ENCODE measurements at places on chromosomes 7 and 10. TPM values are rescaled to one million over a fixed set of nuclear protein-coding genes. Genes with fewer than 3 reads are reported as not detected.

DNA sequence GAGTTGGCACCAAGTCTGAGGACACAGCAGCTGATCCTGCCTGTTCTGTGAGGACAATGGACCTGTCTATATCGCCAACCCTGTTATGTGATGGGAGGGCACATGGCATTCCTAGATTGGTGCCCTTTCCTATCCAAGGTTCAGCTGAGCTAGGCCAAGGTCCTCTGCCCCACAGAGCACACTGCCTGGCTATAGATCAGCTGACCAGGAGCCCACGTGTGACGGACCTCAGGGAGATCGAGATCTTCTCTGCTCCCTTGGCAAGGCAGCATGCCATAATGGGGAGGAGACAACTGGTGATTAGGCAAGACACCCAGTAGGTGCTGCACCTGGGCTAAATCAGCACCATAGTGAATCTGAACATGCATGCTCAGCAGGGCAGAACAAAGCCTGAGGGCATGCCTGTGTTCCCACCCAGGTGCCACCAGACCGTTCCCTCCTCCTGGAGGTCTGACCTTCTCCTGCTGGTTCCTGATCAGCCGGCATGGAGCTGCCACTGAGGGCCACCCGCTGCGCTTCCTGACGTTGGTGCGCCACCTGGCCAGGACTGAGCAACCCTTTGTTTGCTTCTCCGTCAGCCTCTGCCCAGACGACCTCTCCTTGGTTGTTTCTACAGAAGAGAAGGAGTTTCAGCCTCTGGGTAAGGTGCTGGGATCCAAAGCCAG, 93.7 kb downstream of the WDFY4 start:
- DNase-seq: no peak

DNA sequence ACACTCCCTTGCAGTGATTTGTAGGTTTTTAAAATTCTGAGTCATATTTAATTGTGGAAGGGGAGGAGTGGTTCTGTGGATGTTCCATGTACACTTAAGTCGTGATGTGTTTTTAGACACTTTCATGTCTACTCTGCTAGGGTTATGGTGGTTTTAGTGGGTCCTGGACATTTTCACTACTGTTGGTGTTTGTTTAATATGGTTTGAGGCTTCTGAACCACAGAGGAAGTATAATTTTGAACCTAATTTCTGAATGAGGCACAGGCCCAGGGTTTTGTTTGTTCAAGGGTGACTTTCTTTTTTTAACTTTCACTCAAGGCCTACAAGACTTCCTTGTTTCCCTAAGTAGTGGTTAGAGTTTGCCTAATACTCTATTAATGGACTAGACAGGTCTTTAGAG, 13.3 kb downstream of the SLC26A5 start:
- no peak for DNase-seq

GRCh38 chr7:50069613-50070012, 23.4 kb downstream of the ZPBP start:
- DNase-seq: no peak

GRCh38 chr7:29204491-29205272, 10.1 kb downstream of the CHN2 start:
- no peak for DNase-seq

LIPJ gene
- not detected for total RNA-seq

DNA sequence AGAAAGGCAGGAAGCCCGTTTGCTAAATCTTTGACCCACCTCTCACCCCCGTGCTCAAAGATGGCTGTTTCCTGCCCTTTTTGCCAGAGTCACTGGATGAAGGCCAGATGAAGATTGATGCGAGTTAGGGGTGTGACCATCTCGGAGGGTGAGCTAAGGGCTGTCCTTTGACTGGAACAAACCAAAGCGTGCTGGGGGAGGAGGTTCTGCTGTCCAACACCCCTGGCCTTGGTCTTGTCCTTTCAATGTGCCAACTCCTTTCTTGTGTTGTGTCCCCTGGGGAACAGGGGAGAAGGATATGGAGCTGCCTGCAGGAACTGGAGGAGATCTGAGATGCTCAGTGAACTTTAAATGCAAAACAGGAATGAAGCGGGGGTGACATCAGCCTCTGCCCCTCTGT, 90.3 kb upstream of the ADAM12 start:
- no peak for DNase-seq

DNA sequence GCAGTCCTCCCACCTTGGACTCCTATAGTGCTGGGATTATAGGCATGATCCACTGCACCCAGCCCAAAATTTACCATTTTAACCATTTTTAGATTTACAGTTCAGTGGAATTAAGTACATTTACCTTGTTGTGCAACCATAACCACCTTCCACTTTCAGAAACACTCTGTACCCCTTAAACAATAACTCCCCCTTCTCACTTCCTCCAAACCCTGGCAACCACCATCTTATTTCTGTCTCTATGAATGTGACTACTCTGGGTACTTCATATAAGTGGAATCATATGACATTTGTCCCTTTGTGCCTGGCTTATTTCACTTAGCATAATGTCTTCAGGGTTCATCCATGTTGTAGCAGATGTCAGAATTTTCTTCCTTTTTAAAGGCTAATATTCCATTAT, 33.6 kb downstream of the SUFU start:
- no peak for DNase-seq

MEOX2 gene
- not detected for total RNA-seq

CRYGN gene
- not detected for total RNA-seq

SPDYE16 gene
- total RNA-seq: not detected

DNA sequence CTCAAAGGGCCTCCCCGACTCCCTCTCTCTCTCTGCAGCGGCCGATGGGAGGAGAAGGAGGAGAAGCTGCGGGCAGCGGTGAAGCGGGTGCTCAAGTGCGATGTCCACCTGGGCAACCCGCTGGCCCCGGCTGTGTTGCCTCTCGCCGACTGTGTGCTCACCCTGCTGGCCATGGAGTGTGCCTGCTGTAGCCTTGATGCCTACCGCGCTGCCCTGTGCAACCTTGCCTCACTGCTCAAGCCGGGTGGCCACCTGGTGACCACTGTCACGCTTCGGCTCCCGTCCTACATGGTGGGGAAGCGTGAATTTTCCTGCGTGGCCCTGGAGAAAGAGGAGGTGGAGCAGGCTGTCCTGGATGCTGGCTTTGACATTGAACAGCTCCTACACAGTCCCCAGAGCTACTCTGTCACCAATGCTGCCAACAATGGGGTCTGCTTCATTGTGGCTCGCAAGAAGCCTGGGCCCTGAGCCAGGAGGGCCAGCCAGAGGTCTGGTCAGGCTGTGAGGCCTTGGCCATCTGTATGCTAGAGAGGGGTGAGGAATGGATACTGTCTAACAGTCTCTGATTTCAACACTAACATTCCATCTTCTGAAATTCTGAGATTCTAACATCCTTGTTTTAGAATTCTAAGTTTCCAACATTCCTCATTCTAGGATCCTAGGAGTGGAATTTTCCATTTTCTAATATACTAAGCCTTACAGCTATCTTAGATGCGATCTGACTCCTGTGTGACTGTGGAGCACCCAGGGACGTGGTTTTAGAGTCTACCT, 3.6 kb downstream of the INMT start:
- no peak for DNase-seq

DNA sequence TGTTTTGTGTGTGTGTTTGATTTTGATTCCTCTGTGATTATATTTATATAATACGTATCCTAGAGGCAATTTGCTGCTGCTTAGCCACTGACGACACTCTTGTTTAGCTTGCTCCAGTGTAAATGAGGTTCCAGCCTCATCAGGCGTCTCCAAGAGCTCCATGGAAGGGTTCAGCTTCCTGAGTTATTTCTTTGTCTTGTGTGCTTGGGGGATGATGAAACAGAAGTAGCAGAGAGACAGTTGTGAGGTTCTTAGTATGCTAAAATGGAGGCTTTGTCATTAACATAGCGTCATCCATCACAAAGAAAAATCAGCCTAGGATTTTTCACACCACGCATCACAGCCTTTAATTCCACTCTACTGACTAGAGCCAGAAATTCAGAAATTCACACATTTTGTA, 85.1 kb downstream of the KLF6 start:
- no peak for DNase-seq

DNA sequence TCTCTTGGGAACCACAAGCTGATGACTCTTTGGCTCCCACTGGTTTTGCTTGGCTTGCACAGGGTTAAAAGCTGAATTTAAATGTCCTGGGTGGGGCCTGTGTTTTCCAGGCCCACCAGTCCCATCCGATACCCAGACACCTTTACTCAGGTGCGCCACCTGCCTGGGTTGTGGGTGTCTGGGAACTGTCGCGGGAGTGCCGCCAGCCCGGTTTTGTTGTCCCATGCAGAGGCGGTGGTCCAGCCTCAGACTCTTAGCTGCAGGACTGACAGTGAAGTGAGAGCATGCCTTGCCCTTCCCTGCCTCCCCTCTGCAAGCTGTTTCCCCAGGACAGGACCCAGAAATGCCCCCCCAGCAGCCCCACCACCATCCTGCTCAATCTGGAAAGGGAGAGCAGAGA, 255.6 kb upstream of the ZNF32 start:
- DNase-seq: no peak

GRCh38 chr7:99392659-99393354, 15.6 kb downstream of the PDAP1 start:
- no peak for DNase-seq

DNA sequence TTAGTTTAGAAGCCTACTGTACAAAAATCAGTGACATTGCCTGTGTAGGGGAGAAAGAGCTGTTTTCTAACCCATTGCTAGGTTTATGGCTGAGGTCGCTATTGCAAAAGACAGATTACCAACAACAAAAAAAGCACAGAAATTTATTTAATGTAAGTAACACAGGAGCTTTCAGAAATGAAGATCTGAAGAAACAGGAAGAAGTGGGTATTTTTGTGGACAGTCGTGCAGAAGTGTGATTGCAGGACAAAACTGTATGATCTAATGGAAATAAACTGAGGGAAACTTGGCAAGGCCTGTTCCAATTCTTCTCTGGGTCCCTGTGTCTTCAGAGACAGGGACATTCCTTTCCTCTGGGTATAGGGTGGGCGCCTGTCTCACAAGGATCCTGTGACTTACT, 87.4 kb downstream of the APBB1IP start:
- DNase-seq: no peak

IFIT5 gene
- 18.3 TPM for total RNA-seq

UCMA gene
- not detected for total RNA-seq

- no peak for DNase-seq
Measured at GRCh38 chr7:70040970-70041766, 442.9 kb downstream of the AUTS2 start.

GRCh38 chr7:22801912-22802311, 20.7 kb downstream of the TOMM7 start:
- DNase-seq: no peak

NSMCE4A gene
- total RNA-seq: 14.5 TPM

DNA sequence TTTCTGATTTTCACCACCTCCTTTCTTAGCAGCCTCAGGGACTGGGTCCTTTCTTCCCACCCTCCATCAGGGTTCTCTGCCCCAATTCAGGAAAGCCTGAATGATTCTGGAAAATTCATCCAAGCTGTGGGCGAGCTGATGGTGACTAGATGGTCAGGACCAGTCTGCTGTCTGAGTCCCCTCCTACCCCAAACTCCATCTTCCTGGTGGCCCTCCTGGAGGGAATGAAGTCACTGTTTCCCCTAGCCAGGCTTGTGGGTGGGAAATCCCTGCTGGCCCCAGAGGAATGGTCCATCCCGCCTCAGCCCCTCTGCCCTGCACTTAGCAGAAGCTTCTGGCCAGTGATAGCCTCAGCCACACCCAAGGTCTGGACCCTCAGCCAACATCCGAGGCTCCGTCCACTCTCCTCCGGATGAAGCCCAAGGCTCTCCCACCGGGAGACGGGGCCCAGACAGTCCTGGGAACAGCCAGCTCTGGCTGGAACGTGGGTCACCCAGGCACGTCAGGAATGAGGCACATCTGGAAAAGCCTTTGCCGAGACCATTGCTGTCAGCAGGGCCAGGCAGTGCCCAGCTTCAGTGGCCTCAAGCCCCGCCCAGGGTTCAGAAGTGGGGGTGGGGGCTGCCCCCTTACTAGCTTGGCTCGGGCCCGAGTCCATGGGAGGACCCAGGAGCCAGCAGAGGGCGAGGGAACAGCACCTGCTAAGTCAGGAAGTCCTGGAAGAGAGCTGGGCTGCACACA, 4.0 kb upstream of the AQP1 start:
- no peak for DNase-seq

DNA sequence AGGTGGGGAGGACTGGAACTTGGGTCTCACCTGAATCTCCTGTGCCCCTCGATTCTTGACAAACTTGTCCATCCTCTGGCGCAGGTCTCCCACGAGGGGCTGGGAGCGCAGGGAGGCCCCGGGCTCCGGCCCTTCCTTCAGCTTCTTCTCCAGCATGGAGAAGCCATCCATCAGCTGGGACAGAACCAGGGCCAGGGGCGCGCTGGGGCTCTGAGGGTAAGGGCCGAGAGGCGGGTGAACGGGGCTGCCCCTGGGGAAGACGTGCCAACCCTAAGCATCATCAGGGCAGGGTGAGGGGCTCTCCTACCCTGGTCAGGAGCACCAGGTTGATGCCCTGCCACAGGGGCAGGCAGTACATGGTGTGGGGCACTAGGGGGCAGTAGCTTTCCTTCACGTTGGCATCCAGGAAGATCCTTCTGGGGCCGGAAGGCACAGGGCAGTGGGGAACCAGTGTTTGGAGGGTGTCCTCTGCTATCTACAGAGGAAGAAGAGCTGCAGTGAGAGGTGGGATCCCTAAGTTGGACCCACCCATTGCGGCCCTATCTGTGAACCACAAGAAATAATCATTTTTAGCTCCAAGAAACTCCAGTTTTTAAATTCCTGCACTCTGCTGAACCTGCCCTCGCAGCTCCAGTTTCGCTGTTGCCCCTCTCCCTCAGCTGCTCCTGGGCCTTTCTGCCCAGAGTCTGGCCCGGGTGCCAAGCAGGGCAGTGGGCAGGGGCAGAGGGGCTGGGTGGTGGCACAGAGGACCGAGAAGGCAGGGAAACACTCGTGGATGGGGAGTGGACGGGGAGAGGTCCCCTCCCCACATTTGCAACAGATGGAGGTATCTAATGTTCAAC, 10.8 kb upstream of the PYROXD2 start:
- DNase-seq: peak; percentile 26

DNA sequence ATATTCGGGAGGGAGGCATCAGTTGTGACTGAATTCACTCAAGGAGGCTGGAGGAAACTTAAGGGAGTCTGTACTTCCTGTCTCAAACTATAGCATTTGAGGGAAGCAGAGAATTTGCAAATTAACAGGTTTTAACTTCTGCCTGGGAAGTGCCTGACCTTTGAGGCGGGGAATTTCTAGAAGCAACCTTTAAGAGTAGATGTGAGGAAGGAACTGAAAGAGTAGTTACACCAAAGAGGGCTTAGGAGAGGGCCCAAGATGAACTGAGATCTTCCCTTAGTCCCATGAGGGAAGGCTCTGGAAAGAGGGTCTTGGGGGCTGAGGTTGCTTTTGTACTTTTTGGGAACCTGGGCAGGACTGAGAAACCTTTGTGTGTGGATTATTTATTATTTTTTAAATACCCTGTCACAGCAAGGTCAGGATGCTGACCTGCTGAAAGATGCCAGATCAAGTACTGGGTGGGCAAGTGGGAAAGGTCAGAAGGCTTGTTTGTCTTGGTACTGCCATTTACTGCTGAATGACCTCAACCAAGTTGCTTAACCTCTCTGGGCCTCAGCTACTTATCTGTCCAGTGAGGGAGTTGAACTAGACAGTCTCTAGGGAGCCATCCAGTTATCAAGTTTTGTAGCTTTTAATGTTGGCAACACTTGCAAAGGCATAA, 2.4 kb downstream of the GPR158 start:
- DNase-seq: no peak

- peak; percentile 42 for DNase-seq
Measured at GRCh38 chr10:49539320-49539885, 482 bp upstream of the ERCC6 start.

MINDY3 gene
- total RNA-seq: 28.9 TPM
